Hematopoietic multipotent progenitor cell treated with erythropoietin and hydrocortisone succinate and interleukin-3 and kit ligand, for 4 days (in vitro differentiated cells): ENCODE measurements at places on chromosomes 12 and 14.
A peak's percentile ranks its signal among the peaks of the same experiment; 100 is the strongest.

DNA sequence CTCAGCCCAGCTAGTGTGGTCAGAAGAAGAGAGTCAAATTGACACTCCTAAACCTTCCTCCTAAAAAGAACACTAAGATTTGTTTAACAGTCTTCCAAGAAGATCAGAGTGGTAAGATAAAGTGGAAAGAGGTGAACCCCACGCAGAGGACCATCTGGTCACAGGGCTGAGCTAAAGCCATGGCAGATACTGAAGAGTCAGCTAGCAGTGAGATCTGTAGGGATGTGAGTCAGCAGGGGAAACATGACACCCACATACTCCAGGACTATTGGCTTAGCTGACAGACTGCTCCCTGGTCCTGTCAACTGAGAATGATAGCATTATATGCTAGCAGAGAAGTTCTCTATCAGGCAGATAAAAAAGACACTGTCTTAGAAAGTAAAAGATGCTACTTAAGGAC lies 269.4 kb upstream of the ALG10 start:
- DNase-seq = no peak

GRCh38 chr12:24470050-24470449 lies 478.9 kb downstream of the BCAT1 start:
- DNase-seq = peak; percentile 75

- DNase-seq = no peak
Observed at GRCh38 chr14:90042496-90043252, 19.1 kb upstream of the KCNK13 start.

DNA sequence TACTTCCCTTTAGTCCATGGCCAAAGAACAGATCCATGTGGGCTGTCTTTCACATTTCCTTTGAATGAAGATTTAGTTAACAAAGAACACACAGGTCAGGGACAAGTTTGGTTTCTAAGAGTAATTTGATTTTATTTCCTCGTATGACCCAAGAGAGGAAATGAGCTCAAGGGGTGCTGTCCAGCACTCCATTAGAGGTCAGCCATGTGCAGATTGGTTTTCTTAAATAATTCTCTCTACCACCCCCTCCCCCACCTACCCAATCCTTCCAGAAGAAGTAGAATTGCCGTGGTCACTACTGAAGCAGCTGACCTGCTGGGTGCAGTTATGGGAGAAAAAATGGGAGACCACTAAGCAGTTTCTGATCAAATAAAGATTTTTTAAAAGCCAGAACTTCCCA lies 13.9 kb upstream of the OAS1 start:
- DNase-seq = no peak

- no peak for DNase-seq
Observed at GRCh38 chr12:4054630-4055029, 181.4 kb upstream of the PARP11 start.

- peak; percentile 18 for DNase-seq
Observed at GRCh38 chr12:79689061-79689476, 1.7 kb downstream of the PAWR start.

DNA sequence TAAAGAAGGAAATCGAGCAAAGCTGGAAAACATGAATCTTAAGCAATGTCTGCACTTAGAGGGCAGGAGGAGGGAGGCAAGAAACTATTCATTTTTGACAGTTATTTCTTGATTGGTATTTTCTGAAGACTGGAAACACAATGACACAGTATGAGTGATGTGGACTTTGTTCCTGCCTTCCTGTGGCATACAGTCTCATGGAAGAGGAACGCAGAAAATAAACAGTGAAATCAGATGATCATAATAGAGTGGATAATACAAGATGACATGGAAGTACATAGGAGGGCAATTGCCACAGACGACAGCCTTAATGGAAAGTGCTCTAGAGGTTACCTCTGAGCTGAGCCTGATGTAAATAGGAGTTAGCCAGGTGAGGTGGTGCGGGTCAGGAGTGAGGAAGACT lies 140.4 kb upstream of the MAX start:
- DNase-seq = no peak

DNA sequence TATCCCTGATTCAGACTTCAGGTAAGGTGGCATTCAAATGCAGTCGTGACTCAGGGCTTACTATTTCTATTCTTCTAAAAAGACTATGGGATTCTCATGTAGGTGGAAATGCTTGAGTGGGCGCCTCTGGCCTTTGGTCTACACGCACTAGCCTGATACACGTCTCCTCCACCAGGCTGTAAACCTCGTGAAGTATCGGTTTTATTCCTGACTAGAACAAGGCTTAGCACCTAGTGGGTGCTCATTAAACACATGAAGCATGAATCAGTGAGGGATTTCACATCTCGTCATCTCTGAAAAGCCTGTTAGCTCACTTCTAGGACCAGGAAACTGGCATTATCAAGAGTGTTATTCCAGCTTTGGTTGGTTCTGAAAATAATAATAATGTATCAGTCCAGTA lies 17.7 kb upstream of the HNF1A start:
- DNase-seq = no peak

DNA sequence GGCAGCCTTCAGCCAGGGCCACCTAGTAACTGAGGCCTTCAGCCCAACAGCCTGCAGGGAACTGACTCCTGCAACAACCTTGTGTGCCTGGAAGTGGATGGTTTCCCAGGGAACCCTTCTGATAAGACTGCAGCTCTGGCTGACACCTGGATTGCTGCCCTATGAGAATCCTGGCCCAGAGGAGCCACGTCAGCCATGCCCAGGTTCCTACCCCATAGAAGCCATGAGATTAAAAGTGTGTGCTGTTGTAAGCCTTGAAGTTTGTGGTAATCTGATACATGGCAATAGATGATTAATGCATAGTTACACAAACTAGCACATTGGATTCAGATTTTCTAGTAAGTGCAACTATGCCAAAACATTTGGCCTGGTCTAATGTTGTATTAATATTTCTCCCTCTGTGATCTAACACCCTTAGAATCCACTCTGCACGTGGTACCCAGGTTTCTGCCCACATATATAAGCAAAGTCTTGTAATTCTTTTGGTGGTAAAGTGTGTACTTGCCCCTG lies 64.8 kb upstream of the BEGAIN start:
- no peak for DNase-seq

- DNase-seq = no peak
Observed at GRCh38 chr12:62803756-62804155, 131.2 kb downstream of the PPM1H start.

DNA sequence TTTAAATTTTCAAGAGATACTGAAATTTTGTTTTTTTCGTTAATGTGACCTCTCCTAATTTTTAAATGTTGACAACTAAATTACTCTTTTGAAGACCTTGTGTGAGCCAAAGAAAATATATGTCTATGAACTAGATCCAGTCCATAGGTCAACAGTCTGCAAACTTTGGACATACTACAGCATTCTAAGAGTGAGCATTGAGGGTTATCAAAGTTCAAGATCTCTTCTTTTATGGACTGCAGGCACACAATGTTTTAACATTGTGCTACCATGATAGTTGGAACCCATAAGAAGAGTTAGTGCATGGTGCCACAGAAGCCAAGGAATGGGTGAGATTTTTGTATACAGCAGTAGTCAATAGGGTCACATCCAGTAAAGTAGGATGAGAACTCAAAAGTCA lies 43.0 kb upstream of the ACSS3 start:
- no peak for DNase-seq

DNA sequence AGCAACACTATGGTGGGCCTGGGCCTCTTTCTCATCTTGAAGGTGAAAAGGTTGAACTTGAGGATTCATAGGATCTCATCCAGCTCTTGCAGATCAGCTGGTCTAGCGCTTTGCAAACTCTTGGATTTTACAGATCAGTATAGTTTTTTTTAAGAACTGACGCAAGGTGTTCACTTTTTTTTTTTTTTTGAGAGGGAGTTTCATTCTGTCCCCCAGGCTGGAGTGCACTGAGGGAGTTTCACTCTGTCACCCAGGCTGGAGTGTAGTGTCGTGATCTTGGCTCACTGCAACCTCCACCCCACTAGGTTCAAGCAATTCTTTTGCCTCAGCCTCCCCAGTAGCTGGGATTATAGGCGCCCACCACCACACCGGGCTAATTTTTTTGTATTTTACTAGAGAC lies 20.4 kb upstream of the LGMN start:
- no peak for DNase-seq

DNA sequence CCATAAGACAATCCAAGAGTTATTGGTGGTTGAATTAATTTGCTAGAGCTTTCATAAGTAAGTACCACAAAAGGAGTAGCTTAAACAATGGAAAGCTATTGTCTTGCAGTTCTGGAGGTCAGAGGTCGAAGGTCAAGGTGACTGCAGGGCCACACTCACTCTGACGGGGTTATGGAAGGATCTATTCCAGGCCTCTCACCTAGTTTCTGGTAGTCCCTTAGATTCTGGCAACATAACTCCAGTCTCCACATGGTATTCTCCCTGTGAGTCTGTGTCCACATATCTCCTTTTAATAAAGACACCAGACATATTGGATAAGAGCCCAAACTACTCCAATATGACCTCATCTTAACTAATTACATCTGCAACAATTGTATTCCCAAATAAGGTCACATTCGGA lies 273.4 kb downstream of the FOXN3 start:
- no peak for DNase-seq

DNA sequence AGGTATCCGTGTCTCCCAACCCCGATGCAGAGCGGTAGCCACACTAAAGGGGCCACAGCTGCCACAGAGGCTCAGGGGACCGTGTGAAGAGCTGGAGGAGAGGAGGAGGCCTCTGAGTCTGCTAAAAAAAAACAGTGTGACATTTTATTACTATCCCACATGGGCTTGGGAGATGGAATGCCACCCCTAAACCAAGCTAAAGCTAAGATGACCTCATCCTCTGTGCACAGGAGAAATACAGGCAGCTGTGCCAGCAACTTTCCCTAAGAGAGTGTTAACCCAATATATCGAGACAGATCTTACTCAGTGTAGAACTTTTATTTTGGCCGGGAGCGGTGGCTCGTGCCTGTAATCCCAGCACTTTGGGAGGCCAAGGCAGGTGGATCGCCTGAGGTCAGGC lies 18.0 kb downstream of the BCL2L14 start:
- DNase-seq = no peak

DNA sequence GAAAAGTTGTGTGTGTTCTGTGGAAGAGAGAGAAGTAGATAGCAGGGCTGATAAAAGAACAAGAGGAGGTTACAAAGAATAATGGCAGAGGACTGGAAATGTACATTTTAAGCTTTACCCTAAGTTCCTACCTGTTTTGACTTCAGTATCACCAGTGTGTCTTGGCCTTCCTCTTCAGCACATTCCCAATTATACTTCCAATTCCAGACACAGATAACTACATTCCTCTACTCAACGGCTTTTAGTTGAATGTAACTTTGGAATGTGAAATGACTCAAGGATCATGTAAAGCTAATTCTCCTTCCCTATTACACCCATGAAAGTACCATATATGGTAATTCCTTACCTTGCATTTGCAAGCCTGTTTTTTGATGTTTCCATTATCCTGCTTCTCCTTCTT lies 5.0 kb downstream of the MGST1 start:
- DNase-seq = no peak
